ENCODE measurements at places on chromosomes 3 and 15.

DNA sequence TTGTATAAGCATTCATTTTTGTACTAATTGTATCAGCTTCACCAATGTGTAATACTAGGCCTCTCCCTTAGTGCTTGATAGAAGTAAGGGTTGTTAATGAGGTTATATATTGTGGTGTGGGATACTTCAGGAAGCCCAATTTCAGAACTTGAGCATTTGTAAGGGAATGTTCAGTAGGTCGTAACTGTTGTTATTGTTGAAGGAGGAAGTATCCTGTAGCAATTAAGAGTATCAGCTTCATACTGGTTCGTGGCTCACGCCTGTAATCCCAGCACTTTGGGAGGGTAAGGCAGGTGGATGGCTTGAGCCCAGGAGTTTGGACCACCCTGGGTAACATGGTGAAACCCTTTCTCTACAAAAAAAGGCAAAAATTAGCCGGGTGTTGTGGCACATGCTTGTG is 30.6 kb downstream of the IQGAP1 start:
- no peak for DNase-seq

DNA sequence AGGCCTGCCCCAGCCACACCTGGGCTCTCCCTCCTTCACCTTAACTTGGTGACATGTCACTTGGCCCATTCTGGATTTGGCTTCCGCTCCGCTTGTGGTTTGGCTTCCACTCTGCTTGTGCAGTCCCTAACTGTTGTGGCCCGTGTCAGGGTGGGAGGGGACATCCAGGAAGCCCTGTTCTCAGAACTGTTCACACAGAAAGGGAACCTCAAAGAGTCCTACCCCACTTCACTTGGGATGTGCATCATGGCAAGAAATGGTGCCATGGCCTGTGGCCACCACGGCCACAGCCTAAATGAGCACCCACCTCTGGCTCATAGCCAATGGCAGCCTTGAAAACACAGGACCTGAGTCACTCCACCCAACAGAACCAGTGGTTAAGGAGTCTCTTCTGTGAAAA is 63.4 kb downstream of the CYP19A1 start:
- no peak for DNase-seq

GRCh38 chr3:170809007-170809974 is 60.7 kb downstream of the RPL22L1 start:
- no peak for DNase-seq

- no peak for DNase-seq
Observed at GRCh38 chr3:124441766-124442165, 288.5 kb upstream of the UMPS start.

DNA sequence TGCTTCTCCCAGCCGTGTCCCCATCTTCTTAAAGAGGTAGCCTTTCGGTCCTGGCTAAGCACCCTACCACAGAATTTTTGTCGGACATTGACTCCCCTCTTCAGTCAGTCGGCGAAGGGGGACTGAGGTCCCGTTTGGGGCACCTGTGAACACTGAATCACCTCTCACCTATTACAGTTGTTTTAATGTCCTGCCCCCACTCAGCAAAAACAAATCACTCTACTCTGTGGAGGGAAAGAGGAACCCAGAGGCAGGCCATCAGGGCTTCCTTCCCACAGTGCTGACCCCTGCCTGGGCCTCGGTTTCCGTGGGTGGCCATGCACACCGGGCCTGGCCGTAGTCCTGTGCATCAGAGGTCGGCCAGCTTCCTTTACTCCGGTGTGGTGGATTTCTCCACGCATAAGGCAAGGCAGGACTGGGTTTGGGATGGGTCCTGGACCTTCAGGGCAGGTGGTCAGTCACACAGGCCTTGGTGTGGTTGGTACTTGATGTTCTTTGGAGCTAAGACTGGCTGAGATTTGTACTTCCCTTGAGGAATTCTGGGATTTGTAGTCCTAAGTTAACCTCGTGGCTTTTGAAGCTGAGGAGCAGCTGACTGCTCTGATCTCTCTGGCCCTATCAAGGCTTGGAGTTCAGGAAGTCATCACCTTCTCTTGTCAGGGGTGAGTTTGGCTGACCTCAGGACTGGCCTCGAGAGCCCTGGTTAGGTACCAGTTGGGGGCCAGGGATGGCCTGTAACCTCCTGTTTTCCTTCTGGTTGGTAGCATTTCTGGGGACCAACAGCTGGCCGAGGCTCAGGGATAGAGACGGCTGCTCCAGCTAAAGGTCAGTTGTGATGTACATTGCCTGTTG is 627 bp upstream of the FAM131A start:
- no peak for DNase-seq

DNA sequence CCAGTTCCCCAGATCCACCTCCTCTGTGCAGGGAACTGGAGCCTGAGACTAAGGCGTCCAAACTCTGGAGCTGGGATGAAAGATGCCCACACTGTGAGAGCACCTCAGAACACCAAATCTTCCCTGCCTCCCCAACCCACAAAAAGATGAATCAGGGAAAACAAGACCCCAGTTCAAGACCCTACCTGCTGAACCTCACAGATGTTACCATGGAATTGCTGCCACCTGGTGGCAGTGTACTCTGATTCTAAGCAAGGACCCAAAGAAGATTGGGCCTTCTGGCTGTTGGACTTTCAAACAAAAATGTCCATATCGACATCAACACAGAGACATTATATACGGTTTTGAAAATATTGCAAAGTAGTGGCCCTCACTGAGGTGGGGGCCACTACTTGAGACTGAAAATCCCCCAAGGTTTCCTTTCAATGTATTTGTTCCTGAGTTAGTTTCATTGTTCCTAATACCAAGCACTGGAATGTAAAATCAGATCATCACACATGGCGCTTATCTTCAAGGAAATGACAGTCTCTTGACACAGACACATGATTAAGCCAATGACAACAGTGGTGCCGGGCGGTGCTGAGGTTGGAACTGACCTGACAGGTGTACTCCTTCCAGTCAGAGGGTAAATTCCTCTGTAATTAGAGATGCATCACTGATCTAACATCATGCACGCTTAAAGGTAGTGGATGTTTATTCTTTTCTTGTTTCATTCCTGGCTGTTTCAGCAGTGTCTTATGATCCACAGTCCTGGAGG is 67.6 kb downstream of the SLC6A11 start:
- DNase-seq, result no peak

DNA sequence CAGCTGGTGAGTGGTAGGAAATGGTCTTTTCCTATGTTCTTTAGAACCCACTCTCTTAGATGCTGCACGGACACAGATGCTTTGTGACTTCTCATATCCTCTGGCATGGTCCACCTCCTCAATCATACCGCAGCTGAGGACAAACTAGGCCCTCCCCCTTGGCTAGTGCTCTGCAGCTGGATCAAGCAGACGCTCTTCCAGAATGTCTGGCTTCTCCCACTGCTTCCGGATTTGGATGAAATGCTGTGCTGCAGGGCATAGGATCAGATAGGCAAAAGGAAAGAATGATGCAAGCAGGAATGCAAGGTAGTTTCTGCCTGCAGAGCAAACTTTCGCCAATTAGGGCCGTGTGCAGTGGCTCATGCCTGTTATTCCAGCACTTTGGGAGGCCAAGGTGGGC is 75.7 kb upstream of the SLC4A7 start:
- DNase-seq, result no peak

DNA sequence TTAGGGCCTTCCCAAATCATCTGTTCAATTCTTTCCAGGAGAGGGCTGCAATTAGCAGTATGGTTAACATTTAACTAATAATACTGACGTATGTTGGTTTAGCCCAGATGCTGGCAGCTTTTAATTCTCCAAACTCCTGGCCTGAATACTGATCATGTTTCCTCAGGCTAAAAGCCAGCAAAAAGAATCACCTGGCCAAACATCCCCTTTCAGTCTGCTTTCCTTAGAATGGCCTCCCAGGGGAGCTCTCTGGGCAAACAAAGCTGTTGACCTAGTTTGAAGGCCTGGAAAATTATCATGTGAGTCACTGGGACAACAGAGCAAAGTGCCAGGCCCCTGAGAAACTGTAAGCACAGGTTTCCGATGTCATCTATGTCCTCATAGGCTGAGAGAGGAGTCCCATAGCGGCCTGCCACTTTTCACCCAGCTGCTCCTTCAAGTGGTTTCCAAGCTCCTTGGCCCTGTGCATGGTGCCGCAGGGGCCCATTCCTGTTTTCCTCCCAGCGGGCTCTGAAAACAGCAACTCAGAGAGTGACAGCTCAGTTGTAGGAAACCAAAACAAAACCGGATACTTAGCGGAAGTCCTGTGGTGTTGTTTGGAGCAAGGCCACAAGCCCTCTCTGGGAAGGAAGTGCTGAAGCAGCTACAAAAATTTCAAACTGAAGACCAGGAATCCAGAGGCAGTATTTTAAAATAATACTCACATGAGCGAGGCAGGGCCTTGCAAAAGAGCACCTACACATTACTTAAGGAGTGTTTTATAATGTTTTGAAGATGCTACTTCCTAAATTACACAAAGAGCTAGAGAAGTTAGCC is 36.5 kb upstream of the RAB11A start:
- DNase-seq, result peak; percentile 30

- no peak for DNase-seq
Observed at GRCh38 chr15:67109141-67110034, 44.0 kb downstream of the SMAD3 start.

DNA sequence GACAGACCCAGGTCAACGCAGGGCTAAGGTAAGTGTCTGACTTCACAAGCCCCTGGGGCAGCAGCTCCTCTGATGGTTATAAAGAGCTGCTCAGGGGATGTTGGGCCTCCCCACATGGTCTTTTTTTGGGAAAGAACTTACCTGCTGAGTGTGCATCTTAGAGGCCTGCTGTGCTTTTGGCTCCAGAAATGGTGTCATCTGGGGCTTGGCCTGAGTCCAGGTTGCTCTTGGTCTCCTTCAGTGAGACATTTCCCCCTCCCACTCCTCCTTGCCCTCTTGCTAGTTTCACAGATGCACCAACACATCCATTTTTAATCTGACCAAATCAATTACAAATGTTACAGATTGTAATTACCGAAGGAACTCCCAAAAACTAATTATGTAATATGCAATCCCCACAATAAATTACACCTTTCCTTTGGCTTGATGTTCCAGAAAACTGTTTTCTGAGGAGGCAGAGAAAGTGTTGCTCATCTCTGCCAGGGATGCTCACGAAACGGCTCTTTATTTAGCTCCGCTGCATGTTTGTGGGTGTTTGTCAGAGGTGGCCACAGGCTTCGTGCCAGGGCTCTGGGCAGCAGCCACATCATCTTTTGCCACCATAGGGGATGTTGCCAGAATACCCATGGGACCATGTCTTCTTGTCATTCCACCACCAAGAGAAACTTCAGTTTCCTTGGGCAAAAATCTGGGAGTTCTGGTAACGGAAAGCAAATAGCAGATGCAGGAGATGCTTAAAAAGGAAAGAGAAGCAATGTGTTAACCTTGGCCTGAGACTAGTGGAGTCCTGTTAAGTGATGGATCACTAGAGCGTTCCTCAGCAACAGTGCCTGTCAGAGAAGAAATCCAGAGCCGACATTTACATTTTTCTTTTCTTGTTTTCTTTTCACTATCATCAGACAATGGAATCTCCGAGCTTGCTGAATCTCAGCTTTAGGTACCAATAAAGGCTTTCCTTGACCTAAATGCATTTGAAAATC is 799.9 kb downstream of the AGBL1 start:
- no peak for DNase-seq

DNA sequence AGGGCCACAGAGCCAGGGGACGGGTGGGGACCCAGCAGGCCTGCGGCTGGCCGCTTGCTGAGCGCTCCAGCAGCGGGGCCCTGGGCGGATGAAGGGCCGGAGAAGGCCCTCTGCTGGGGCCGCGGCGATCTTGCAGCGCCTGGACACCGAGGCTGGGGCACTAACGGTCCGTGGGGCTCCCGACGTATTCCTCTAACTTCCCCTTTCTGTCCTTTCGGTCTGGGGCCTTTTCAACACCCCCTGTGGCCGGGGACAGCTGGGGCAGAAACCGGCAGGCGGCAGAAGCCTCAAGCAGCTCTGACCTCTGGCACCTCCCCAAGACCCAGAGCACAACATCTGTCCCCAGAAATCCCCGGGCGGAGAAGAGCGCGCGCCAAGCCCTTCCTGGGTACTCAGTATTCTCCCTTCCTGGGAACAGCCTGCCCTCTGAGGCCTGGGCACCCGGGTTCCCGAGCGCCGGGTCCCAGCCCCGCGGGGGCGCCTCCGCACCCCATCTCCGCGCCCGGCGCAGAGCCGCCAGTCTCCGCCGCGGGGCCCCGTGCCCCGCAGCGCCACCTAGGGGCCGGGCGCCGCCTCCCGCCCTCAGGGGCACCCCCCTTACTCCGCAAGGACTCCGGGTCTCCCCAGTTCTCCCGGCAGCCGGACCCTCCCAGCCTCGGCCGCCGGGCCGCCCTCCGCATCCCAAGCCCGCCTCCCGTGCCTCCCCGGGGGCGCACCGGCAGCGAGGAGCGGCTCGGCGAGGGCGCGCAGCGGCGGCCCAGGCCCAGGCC is 582 bp upstream of the SLCO3A1 start:
- DNase-seq, result peak; percentile 67

DNA sequence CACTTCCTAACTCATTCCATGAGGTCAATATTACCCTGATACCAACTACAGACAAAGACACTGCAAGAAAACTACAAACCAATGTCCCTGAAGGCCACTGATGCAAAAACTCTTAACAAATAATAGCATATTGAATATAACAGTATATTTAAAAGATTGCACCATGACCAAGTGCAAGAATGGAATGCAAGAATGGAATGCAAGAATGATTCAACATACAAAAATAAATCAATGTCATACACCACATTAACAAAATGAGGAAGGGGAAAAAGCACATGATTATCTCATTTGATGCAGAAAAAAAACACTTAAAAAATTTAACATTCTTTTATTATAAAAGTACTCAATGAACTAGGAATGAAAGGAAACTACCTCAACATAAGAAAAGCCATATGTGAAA is 463.1 kb upstream of the NECTIN3 start:
- no peak for DNase-seq

- DNase-seq, result no peak
Observed at GRCh38 chr3:176663387-176663786, 533.9 kb downstream of the TBL1XR1 start.

GRCh38 chr3:50389414-50389767 is 30.1 kb upstream of the TMEM115 start:
- no peak for DNase-seq

- DNase-seq, result no peak
Observed at GRCh38 chr3:50242851-50243542, 7.0 kb downstream of the GNAI2 start.

DNA sequence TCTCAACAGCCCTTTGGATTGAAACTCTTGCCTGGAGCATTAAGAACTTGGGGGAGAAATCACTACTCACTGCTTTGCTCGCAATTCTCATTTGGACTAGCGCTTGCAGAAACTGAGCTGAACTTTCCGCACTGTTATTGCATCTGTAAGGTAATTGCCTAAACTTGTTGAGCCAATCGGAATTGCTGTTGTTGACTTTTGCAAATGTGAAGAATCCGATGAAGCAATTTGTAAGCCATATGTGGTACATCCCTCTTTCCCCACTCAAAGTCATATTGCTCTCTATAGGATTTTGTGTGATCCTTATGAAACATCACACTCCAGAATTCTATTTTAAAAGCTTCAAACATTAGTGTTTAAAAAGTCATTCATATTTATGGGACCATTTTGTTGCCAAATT is 191.7 kb upstream of the GBE1 start:
- DNase-seq, result no peak
